Psoas muscle (tissue), 8 donors: ENCODE measurements at places on chromosomes 13 and 19.
A peak's percentile ranks its signal among the peaks of the same experiment; 100 is the strongest.

DNA sequence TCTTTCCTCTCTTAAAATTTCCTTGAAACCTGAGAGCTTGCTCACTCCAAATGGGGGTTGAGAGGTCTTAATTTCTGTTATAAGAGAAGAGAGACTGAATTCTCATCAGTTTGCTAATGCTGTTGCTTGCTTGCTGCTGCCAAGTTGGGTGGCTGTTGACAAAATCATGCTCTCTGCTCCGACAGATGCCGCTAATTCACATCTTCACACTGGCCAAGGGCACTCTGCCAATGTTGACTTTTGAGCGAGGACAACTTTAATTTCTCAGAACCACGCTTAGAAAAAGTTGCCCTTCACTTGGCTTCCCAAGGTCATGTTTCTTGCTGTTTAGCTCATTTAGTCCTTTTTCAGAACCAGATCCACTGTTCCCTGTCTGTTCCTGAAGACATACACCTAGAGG is 402.9 kb downstream of the HS6ST3 start:
- no peak for DNase-seq

DNA sequence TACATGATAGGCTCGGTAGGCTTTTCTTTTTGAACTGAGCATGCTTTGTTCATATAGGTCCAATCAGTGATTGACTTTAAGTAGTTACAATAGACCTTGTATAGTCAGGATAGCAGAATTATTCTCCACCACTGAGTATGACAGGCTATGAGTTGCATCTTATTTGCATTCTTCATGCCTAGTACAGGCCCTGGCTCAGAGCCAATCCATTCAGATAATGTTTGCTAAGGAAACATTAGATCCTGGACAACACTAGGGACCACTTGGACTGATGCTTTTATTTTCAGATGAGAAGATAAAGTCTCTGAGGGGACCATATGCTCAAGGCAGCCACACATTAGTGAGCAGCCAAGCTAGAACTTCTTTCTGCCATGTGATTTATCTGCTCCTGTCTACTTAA is 133.9 kb downstream of the KL start:
- DNase-seq, result no peak

DNA sequence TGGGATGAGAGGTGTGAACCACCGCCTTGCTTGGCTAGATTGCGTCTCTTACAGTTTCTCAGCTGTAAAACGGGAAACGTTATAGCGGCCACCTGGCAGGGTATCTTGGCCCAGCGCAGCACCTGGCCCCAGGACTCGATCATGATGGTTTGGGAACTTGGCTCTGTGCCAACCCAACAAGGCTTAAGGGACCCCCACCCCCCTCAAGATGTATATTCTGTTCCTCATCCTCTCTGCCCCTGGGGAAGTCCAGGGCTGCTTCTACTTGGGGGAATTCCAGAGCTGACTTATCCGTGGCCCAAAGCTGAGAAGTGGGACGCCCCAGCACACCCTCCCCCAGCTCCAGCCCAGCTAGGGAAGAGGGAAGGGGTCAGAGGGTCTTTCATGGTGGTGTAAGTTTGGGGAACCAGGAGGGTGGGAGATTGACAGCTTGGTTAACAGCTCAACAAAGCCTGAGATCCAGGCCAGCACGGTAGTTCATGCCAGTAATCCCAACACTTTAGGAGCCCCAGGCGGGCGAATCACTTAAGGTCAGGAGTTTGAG is 695 bp downstream of the ICAM1 start:
- DNase-seq, result no peak

DNA sequence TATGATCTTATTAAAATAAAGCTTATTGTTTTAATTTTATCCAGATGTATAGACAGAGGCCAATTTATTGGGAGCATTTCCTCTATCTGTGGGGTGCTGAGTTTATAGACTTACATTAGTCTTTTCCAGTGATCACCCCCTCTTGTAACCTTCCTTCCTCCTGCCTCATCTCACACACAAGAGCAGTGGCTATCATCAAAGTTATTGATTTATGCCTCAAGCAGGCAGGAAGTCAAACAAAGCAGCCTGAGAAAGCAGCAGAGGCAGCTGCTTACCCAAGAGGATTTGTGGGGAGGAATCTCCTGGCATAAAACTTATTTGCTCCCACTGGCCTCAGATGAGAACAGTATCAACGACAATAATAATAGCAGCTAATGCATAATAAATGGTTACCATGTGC is 26.3 kb upstream of the DCLK1 start:
- DNase-seq, result no peak

DNA sequence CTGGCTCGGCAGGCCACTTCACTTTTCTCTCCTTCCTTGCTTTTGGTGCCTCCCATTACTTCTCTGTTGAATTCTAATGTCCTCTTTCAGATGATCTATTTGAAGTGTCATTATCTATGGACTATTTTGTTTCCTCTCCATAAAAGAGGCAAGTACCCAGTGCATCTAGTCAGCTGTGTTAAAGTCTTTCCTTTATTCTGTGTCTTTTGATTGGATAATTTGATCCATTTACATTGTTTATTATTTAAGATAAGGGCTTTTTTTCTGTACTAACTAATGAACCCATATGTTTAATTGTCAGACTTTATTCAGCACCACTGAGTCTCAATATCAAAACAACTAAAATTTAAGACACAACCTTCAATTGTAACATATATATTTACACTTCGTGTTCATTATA is 36.4 kb downstream of the IGFL3 start:
- no peak for DNase-seq

DNA sequence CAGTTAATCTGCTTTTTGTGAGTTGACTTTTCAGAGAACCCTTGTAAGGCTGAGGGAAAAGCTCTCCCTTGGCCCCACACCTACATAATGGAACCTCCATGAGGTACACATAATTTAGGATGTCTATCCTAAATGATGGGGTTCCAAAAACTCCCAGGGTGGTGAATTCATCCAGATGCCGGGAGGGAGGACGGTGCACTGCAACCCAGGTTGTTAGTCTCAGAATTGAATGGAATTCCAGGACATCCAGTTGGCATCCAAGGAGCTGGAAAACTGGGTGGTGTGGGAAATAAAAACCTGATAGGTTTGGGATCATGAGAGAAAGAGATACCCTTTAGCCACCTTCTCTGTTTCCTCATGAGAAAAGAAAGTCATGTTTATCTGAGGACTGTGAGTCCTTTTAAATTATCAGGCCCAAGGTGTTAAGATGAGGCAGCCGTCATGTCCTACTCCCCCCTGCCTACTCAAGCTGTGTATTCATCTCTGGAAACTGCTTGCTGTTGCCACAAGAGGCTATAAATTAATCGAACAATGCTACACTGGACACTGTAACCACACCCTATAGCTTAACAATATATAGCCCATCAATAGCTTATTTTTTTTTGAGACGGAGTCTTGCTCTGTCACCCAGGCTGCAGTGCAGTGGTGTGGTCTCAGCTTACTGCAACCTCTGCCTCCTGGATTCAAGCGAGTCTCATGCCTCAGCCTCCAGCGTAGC is 49.5 kb downstream of the C13orf46 start:
- no peak for DNase-seq

- no peak for DNase-seq
Observed at GRCh38 chr19:33024398-33024797, 40.3 kb downstream of the RHPN2 start.

DNA sequence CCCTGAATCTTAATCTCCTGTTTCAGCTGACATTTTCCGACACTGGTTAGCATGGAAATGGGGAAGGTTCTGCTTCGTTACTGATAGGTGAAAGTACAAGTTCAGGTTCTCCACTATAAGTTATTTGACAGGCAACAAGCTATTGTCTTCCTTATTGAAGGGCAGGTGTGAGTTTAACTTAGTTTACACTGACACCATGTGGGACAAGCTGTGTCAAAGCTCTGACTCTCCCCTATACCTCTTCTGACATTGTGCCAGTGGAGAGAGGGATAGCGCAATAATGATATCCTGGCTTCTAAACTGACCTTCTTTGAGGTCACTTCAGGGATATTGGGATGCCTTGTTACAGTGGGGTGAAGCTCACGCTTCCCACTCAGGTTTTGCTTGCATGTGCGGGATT is 587.0 kb upstream of the SLITRK5 start:
- no peak for DNase-seq

- peak; percentile 84 for DNase-seq
Observed at GRCh38 chr19:49119411-49120324, at the start of gene PPFIA3. Gene PPFIA3, plus strand, starts transcription at chr19:49119544. Its CDS starts 8,330 bp downstream, at chr19:49127874.
